GM12892 (cell line): ENCODE measurements at places on chromosomes 5 and 9.

DNA sequence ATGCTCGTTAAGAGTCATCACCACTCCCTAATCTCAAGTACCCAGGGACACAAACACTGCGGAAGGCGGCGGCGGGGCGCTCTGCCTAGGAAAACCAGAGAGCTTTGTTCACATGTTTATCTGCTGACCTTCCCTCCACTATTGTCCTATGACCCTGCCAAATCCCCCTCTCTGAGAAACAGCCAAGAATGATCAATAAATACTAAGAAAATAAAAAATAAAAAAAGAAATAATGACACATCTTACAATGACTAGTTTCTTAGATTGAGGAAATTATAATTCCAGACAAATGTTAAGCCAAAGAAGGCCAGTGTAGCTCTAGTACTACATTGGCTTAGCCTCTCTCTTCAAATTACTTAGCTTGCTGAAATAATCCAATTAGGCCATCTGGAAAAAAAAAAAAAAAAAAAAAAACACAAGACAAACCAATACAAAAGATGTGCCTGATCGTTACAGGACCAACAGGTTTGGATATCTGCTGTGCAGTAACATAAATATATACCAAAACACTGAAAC lies 58.0 kb downstream of the ANXA2R start:
- no peak for DNase-seq

DNA sequence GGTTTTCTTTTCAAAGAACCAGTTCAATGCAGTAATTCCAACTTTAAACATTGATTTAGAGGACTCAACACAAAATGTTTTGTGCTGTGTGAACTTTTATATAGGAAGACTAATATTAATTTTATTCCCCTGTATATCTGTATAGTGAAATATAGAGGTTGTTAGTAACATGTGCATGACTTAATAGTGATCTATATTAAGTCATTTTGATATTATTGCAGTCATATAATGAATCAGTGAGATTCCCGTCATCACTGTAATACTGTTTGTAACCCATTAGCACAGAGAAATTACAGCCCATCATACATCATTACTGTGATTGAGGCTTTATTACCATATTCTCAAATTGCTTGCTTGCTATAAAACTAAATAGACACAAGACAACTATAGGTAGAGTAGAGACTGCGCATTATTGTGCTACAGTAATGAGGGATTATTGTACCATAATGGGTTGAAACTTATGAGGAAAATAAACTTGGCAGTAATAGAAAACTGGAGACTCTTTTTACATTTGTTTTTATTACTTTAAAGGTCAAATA lies 170.7 kb downstream of the RANBP17 start:
- DNase-seq = no peak

DNA sequence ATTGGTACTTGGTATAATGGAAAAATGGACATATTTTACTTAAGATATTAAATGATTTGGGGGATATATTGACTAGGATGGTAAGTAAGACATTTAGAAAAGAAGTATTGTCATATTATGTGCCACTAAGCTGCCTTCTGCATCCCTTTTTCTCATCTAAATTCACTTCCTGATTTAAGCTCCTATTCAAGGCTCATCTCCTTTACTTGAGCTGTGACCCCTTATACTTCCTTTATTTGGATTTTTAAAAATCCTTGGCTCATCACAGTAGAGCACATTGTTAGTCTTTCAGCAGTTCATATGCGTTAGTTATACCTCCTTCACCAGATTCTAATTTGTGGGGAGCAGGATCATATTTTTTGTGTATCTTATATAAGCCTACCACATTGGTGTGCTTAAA lies 6.6 kb downstream of the COMMD10 start:
- no peak for DNase-seq

DNA sequence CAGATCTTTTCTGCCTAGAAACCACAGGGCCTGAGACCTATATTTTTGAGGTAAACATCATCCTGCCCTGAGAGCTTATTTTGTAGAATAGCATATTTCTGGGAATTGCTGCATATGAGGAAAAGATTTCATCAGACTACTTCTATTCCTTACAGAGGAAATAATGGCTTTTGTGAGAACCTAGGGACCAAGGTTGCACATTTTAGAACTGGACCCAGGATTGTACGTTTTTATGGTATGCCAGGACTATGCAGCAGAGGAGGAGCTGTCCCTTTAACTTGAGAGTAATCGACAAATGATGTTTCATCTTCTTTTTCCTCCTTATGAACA lies 2.2 kb upstream of the ALDH1A1 start:
- DNase-seq = no peak

- DNase-seq = no peak
Measured at GRCh38 chr9:36866840-36867239, 167.2 kb downstream of the PAX5 start.

GRCh38 chr5:82406205-82406773 lies 128.1 kb upstream of the RPS23 start:
- no peak for DNase-seq

DNA sequence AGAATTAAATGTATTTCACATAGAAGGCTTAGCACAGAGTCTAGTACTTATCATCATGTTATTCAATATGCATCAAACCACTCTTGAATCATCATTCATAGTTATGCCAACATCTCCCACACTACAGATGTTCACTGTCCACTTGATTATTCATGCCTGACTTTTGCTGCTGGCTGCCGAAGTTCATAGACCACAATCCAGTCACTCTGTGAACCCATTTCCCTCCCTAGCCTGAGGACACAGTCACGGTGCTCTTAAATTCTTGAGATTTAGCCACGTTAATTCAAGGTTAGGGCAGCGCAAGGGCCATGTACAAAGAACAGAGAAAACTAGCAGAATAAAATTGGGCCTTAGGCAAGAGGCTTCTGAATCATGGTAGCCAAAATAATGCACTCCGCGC lies 32.4 kb downstream of the ABCA1 start:
- DNase-seq = no peak

- no peak for DNase-seq
Measured at GRCh38 chr5:136590581-136590980, 225.2 kb upstream of the TRPC7 start.

GRCh38 chr5:65981548-65981947 lies 55.2 kb downstream of the ERBIN start:
- DNase-seq = no peak

- no peak for DNase-seq
Measured at GRCh38 chr5:150136305-150137167, 19.1 kb downstream of the PDGFRB start.

DNA sequence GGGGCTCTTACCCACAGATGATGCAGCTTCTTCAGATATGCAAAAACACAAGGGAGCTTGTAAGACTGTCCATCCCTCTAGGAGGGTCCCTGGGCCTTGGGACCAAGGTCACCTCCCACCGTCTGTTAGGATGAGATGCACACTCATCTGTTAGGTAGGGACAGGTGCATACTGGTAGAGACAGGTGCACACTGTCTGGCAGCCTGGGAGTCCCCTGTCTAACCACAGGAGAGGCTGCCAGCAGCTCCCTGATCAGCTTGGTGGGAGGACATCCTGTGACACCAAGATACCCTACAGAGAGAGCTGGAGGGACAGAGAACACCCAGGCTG lies 13.2 kb downstream of the TSPAN17 start:
- no peak for DNase-seq

DNA sequence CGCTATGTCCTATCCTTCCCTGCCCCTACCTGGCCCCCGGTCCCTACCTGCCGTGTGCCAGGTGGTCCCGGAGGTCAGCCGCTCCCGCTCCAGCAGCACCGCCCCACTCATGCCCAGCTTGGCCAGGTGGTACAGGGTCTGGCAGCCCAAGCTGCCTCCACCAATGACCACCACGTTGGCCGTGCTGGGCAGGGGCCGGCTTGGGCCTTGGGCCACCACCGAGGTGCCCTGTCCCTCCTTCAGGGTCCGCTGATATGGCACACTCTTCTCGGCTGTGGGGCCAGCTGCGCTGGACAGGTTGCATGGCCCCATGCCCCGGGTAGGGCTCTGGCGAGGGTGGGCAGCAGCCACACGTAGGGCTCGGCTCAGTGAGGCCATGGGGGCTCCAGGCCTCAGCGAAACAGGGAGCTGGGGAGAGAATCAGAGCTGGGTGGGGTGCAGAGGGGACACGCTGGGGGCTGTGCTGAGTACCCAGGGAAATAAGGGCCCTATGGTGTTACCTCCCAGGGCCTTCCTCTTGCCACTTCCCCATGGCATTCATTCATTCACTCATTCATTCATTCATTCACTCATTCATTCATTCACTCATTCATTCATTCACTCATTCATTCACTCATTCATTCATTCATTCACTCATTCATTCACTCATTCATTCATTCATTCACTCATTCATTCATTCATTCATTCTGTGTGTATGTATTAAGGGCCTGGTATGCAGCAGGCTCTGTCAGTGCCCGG lies 4.2 kb downstream of the SARDH start:
- no peak for DNase-seq

DNA sequence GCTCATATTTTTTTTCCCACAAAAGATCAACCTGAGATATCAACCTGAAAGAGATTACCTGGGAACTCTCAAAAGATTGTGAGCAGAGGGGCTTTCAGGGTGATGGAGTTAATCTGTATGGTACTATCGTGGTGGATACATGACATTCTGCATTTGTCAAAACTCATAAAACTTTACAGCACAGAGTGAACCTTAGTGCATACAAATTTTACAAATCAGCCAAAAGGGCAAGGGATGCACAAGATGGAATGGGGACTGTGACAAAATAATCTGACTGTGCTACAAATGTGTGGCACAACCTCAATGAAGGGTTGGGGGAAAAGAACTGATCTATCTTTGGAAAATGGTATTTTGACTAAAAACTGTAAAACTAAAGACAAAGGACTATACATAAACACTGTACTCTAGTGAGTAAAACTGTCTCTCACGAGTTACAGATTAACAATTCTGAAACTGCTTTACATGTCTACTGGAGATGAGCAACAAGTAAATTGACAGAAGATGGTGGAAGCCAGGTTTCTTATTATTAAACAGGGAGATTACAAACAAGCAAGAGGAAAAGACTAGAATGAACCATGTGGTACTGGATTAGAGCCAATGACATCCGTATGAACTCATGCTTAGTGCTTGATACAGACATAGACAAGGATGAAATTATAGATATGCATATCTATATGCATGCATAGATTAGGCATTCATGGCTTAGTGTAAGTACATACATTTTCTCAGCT lies 24.8 kb upstream of the RLN1 start:
- DNase-seq = no peak

DNA sequence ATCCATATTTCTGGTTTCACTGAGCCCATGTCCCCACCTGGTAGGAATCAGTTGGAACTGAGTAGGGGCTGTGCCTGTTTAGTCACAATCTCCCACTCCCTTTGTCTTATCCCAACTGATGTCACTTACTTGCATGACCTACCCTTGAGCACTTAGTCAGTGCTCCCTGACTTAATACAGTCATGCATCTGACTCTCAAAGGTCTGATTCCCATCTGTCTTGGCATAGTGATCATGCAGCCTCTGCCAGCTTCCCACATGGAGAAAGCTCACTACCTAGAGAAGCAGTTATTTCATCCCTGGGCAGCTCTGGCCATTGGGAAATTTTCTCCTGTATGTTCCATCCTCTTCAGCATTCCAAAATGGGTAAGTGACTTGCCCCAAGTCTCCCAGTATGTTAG lies 24.8 kb downstream of the ABLIM3 start:
- no peak for DNase-seq

DNA sequence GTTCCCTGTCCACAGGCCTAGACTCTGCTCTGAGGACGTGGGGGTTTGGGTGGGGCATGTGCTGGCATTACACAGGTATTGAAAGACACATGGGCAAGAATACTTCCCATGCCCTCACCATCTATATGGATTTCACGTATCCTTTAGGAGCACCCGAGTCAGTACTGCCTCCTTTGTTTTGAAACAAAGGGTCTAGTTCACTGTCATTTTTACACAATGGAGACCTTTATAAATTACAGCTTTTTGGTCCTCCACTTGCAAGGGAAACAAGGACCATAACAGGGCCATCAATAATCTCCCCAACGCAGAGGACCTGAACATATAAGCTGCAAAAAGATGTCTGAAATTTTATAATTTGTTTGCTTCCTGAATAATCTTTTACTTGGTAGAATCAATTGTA lies 24.9 kb upstream of the CRHBP start:
- DNase-seq = no peak
